CD4-positive, alpha-beta T cell treated with Interleukin-6 at 100 ng/mL for 8 hours (primary cell): ENCODE measurements at places on chromosomes 7 and 10.

- no peak for DNase-seq
Measured at GRCh38 chr7:114100810-114101209, 182.0 kb upstream of the PPP1R3A start.

DNA sequence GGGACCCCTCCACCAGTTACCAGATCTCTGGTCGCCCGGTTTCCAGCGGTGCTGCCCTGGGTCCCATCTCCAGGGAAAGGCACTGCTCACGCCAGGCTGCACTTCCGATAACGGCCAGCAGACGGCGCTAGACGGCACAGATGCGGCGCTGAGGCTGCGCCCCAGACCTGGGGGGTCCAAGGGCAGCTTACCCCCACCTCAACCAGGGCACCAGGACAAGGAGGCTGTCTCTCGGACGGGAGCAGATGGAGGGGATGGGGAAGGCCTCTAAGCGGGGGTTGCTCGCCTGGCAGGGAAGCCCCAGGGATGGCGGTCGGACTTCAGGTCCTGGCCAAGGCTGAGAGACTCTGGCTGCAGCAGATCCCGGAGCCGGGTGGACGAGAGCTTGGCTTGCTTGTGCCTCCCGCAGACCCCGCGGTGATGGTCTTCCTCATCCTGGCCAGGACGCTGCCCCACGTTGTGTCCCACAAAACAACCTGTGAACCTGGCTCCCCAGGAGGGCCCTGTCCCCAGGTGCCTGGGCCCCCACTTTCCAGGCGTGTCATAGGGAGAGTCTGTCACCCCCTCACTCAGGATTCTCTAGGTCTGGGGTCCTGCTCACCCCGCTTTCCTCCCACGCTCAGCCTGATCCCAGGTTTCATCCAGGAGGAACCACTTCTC lies 23.9 kb upstream of the ZNF716 start:
- no peak for DNase-seq

GRCh38 chr7:108327353-108327752 lies 128.9 kb downstream of the NRCAM start:
- DNase-seq: no peak

DNA sequence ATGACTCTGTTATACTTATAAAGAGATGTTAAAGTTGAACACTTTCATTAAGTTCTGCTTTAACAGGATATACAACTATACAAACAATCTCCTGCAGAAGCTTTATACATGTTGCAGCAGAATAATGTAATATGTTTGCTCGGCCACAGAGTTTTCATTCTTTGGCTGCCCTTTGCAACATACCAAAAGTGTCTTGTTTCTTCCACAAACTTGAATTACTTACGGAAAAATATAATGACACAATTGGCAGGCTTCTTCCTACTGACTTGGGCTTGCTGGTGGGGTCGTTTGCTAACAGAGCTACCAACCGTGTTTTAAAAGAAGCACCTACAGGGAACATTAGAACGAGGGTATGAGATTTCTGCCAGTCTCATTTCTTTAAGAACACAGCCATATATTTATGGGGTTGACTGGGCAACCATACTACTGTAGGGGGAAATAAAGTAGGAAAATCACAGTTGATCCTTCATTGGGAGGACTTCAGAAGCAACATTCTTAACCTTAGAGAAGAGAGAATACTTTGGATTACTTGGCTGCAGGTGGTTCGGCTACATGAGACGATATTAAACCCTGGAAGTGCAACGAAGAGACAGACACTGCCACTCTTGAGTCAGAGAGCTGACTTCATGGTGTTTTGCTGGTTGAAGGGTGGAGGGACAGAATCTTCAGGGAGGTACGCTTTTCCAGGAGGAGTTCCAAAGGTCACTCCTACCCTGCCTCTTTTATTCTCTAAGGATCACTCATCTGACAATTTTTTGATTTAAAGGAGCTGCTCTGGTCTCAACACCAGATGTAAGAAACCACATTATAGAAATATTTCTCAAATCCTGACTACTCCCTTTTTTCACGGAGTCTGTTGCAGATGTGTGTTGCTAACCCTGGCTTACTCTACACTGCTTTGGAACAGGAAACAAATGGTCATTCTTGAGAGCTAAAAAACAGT lies 123.9 kb downstream of the SEMA3C start:
- DNase-seq: no peak

DNA sequence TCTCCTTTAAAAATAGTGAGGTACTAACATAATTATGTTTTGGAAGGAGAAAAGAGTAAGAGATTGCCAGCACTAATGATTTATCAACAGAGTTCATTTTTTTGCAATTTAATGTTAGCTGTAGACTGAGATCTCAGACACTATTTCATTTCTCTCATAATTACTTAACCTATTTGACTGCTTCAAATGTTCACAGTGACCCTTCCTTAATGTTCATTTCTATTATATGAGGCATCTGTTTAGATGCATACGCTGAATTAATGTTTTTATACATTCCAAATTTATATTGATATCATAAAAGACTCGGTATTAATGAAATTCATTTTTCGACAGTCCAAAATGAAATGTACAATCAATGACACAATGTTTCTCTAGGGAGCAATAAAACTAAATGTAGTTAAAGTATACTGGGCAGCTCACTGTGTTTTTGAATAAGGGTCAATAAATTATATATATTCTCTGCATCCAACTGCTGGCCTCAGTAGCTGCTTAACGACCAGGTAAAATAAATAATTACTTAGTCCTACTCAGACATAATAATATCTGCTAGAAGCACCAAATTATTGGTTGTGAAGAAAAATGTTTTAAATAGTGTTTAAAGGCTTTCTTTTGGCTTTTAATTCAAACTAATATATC lies 373.4 kb downstream of the MAGI2 start:
- DNase-seq: no peak

DNA sequence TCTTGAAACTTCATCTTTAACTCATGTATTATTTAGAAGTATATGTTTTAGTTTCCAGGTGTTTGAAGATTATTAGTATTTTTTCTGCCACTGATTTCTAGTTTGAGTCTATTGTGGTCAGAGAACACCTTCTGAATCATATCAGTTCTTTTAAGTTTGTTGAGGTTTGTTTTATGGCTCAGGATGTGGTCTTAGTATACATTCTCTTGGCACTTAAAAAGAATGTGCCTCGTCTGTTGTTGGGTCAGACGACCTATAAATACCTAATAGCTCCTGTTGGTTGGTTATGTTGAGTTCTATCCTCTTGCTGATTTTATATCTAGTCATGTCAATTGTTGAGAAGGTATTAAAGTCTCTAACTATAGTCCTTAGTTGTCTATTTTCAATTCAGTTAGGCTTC lies 15.9 kb downstream of the TDRD1 start:
- DNase-seq: no peak

DNA sequence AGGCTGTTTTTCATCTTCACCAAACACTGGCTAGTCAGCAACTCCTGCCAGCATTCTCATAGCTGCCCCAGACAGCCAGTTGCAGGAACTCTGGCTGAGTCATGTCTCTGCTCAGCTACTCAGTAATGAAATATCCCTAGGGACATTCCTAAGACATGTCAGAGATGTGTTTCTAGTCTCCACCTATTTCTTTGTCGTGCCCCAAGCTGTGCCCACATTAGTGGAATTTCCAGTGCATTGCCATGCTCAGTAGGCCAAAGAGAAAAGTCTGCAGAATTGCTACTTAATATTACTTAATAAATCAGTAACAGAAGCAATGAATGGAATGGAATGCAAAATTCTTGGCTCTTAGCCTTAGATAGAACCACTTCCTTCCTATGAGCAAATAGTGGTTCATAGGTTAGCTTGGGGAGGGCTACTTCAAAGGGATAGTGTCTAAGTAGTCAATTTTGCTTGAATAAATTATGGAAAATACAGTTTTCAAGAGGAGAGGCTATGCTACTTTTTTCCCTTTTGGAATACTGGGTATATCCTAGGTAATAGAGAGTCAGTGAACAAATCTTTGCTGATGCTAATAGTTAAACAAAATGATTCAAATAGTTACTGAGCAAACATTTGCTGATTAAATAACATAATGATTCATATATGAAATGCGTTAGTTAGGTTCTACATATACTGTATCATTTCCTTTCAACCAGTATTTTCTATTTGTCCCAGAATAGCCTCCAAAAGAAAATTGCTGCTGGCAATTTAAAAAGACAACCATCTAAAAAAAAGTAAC lies 23.6 kb upstream of the SEMA3C start:
- no peak for DNase-seq

- no peak for DNase-seq
Measured at GRCh38 chr7:128888756-128889095, 21.8 kb downstream of the KCP start.

- no peak for DNase-seq
Measured at GRCh38 chr7:69184339-69184738, 413.9 kb upstream of the AUTS2 start.

DNA sequence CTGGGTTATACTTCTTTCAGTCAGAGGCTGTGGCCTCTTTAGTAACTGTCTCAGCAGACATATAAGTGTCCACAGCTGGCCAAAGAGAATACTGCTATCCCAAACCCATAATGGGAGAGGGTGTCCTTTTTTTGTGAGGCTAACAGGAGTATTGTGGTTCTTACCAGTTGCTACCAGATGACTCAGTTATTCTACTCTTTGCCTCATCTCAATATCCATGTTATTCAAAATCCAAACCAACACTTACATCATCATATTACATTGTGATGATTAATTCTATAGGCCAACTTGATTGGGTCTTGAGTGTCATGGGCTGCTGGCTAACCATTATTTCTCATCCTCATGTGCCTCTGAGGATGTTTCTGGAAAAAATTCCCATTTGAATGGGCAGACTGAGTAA lies 120.9 kb downstream of the TMEM168 start:
- no peak for DNase-seq

GRCh38 chr10:127332631-127333030 lies 136.2 kb upstream of the INSYN2A start:
- no peak for DNase-seq

DNA sequence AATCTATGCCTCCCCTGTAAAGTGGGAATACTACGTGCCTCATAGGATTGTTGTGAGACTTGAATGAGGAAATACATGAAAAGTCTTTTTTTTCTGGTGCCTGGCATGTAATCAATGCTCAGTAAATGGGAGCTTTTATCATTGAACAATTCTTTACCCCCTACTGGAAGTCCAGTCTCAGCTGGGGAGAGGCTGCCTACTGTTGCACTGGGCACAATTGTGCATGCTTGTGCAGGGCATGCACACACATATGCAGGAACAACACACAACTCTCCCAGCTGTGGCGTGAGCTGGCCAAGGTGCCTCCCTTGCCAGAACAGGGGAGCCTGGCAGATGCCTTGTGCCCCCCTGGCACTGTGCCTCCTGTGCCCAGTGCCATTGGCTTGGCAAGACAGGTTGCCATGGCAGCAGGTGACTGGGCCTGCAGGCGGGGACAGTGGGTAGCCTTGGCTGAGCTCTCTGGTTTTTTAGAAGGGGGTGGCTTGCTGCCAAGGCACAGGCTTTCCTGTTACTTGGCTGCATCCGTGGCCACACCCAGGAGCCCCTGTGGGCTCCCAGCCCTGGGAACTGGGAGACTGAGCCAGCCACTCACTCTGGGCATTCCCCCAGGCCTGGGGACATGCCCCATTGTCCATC lies 16.1 kb upstream of the PALD1 start:
- DNase-seq: no peak

DNA sequence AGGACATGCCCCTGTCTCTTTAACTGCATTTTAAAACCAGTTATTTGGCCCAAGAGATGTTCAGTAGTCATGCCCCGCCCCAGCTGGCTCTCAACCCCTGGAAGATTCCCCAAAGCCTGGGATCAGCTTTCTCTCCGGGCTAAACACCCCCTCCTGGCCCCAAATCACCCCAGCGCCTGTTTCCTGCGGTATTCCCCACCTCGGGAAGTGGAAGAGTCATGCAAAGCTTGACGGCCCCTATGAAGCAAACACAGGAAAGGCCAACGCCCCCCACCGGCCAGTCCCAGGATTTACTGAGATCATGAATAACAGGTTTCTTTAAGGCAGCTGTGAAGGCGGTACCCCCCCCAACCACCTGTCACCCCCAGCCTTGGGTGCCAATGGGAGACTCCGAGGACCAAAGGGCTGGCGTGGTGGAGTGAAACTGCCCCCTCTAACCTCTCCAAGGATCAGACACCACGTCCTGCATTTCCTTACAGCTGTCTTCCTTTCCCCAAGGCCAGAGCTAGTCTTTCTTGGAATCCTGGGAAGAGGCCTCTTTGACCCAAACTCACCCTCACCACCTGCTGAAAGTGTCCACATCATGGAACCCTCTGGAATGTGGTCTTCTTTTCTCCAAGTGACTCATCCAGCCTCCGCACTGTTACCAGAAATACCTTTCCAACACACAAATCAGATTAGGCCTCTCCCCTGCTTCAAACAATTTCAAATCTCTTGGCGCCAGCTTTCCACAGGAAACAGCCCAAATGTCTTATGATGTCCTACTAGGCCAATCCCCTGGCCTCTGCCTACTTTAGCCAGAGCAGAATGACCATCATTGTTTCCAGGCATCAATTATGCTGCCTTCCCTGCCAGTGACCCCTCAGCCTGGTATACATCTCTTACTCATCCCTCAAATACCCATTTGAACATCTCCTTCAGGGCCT lies 301.5 kb downstream of the ZEB1 start:
- DNase-seq: no peak

DNA sequence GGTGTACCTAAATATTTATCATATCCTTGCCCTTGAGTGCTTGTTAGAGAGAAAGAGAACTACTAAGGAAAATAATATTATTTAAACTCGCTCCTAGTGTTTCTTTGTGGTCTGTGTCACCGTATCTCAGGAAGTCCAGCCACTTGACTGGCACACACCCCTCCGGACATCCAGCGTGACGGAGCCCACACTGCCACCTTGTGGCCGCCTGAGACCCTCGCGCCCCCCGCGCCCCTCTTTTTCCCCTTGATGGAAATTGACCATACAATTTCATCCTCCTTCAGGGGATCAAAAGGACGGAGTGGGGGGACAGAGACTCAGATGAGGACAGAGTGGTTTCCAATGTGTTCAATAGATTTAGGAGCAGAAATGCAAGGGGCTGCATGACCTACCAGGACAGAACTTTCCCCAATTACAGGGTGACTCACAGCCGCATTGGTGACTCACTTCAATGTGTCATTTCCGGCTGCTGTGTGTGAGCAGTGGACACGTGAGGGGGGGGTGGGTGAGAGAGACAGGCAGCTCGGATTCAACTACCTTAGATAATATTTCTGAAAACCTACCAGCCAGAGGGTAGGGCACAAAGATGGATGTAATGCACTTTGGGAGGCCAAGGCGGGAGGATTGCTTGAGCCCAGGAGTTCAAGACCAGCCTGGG lies 11.4 kb downstream of the SERPINE1 start:
- peak; percentile 83 for DNase-seq
